ENCODE measurements at places on chromosomes 5 and 9.

DNA sequence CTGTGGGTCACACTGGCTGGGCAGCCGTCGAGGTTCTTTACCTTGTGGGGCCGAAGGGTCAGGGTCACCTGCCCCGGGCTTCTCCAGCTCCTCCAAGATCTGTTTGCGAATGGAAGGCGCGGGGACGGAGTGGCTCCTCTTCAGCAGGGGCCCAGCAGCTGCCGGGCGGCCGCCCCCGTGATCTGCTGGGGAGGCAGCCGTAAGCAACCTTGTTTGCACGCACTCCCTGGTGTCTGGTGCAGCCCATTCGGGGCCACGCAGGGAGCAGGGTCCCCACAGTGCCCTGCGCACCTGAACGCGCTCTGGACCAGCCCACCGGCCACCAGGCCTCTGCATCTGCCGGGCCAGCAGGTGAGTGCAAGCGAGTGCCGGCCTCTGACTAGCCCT lies 34.9 kb downstream of the PNPLA7 start:
- no peak for DNase-seq

DNA sequence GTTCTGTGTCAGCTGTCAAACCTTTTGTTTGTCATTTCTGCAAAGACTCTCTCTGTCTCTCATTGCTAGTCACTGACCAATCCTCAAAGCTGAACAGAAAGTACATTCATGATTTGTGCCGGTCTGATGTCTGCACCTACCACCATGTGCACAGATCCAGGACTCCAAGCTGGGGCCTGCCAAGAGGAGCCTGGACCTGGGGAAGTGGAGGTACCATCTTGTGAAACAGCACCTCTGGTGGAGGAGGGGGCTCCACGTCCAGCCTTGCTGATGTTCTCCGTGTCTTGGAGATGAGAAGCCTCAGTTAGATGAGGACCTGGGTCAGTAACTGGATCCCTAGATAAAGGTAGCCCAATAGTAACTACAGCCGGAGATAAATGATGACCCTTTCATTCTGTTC lies 98.9 kb downstream of the TENT4A start:
- no peak for DNase-seq

GRCh38 chr9:80794197-80794596 lies 895.1 kb downstream of the TLE1 start:
- DNase-seq, result no peak

DNA sequence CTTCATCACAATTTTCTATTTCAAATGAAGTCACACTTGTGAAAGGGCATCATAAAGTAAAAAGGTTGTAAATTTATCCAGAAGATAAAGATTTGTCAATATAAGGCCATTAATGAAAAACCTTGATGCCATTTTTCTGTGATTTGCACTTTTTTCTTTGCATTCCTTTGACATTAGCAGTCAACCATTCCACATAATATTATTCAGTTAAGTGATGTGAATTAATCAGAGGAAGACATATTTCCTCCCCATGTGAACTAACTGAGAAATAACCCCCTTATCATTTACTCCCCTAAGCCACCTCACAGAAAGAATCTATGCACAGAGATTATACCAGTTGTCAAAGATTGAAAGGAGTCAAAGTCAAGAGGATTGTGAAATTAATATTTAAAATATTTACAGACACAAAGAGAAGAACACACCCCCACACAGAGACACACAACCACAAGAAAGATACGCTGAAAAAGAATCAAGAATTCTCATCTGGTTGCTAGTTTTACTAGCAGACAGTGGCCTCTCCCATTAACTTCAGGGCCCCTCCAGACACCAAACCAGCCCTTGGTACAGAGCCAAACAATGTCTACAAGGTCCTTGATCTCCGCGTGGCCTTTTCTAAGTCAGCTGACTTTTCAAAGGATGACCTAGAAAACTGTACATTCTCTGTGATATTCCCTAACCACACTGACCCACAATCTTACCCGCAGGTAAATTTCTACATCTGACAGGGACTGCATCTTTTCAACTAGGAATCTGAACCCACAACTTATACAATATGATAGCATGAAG lies 29.5 kb downstream of the GNAQ start:
- DNase-seq, result no peak

- DNase-seq, result no peak
Measured at GRCh38 chr5:5421149-5421960, 1.1 kb upstream of the ICE1 start.

- DNase-seq, result no peak
Measured at GRCh38 chr5:139949710-139950109, 93.4 kb downstream of the NRG2 start.

- no peak for DNase-seq
Measured at GRCh38 chr9:90037146-90037797, 432.5 kb downstream of the GADD45G start.

- no peak for DNase-seq
Measured at GRCh38 chr9:16532681-16533450, 337.6 kb downstream of the BNC2 start.

DNA sequence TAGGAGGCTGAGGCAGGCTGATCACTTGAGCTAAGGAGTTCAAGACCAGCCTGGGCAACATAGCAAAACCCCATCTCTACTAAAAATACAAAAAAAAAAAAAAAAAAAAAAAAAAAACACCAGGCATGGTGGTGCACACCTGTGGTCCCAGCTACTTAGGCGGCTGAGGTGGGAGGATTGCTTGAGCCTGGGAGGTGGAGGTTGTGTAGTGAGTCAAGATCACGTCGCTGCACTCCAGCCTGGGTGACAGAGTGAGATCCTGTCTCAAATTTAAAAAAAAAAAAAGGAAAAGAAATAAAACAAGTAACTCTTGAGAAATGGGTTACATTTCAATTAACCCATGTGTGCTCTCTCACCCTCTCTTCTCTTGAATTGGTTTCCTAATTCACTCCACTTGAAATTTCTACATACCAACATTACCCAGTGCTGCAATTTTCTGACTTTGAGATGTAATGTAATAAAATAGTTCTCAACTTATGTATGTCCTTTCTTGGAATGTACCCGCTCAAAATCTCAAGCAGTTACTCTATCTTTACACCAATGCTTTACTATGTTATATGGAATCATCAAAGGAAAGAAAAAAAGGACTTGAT lies 35.8 kb downstream of the TMEM245 start:
- DNase-seq, result no peak

DNA sequence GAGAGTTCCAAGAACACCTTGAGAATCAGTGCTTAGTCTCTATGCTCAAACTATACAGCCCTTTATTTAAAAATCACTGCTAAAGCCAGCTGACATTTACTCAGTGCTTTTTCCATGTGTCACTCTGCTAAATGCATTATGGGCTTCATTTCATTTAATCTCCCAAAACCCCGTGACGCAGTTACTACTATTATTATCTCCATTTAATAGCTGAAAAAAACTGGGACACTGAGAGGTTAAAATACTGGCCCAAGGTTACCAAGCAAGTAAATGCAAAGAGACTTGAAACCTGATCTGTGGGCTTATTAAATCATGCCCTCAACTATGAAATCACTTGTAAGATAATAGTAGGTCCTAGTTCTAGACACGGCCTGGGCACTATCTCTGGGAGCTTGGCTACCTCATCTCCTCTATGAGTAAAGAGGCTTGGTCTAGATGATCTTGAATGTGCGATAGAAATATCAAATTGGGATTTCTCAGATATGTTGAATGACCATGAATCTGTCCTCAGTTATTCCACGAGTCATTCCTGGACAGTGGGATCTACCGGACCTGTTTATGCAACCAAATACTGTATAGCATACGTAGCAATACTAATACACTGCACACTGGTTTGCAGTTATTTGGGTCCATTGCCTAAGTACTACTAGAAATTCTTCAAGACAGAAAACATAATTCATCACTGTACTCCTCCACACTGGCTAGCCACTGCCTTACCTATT lies 32.3 kb downstream of the MARCHF11 start:
- DNase-seq, result no peak

DNA sequence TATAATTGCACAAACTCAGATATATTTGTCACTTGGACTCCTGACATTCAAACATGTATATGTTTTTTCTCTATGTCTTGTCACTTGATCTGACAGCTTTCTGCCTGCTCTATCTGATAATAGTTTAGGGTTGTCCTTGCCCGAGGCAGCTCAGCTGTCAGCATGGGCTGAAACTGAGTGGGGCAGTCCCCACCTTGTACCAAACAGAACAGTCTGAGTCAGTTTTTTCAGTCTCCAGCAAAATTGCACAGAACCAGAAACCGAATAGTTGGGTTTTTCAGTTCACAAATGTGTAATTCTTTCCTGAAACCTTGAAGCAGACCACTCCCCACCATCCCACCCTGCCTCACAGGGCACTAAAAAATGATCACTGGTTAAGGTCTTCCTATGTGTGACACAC lies 9.5 kb upstream of the HAND1 start:
- no peak for DNase-seq

GRCh38 chr5:147712598-147712997 lies 69.9 kb downstream of the JAKMIP2 start:
- no peak for DNase-seq

DNA sequence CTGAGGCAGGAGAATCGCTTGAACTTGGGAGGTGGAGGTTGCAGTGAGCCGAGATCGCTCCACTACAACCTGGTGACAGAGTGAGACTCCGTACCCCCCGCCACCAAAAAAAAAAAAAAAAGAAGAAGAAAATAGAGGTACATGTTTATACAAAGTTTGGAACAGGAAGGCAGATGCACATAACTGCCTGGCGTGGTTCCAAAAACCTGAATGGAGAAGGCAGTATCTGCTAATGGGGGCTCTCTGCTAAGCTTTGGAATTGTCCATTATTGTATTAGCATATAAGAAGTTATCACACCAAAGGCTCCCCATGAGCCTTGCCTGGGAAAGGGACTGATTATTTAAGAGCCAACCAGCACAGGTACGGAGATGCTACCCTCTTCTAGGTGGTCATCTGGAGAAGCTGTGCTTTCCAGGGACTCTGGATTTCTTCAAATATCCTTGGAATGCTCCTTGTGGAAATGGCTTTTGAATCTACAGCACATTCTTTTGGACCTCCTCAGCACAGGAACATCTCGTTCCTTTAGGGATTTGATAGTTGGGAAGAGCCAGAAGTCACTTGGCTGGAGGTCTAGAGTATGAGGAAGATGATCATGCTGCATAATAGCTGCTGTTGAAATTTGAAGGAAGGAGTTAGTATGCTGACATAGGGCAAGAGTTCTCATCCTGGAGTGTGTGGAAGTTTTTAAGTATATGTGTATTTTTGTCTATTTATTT lies 42.5 kb upstream of the ABCA1 start:
- no peak for DNase-seq

DNA sequence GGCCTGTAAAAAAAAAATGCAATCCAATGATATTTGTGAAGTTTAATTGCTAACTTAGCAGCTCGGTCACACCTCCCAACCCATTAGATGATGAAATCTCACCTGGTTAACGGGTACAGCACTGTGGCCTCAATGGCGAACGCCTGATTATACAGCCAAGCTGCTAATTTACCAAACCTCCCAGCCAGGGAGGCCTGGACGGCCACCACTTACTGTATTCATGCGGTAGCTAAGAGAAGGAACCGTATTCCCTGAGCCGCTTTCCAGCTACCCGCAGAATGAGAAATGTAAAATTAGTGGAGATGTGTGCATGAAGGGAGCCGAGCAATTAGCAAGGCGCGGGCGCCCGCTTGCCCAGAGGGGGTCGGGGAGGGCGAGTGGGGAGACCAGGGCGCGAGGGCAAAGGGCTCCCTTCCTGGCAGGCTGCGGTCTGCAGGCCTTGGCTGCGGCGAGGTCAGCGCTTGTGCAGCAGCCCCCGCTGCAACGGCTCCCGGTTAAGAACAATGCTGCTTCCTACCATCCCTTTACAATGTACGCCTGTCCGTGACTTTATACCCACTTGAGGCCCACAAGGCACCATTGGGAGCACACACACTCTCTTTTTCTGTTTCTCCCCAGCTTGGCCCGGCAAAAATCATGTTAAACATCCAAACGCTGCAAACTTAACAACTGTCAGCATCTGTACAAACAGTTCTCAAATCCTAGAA lies 70.4 kb upstream of the TBCA start:
- no peak for DNase-seq

- no peak for DNase-seq
Measured at GRCh38 chr5:150264667-150265603, 24.6 kb downstream of the CAMK2A start.

- DNase-seq, result no peak
Measured at GRCh38 chr5:132090107-132090506, 16.5 kb downstream of the CSF2 start.

DNA sequence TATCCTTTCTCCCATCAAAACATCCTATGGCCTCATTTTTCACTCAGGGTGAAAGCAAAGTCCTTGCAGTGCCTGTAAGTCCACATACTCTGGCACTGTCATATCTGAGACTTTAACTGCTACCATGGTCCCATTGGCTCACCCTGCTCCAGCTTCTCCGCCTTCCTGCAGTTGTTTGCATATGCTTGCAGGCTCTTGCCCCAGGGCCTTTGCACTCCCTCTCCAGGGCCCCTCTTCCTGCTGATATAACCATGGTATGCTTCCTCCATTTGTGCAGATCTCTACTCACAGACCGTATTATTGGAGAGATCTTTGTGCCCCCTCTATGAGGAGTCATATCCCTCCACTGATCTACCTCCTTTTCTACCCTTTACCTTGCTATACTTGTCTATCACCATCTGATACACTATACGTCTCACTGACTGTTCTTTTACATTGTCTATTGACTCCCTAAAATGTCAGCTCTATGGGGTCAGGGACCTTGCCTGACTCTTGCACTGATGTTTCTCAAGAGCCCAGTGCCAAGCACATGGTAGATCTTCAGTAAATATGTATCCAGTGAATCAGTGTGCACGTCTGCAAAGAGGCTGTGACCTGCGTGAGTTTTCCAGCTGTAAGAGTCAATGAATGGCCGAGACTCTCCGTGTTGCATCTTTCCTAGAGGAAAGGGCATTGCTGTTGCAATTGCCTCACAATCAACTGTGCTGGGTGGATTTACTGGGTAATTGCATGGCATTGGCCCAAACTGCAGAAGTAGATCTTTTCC lies 81.7 kb upstream of the CPEB4 start:
- no peak for DNase-seq

All from D721Med (cell line).